Stimulated activated CD4-positive, alpha-beta T cell treated with anti-CD3 and anti-CD28 coated beads, Interleukin-15, amount 100 ng/mL, for 1 hour (primary cell): ENCODE measurements at places on chromosomes 2 and 18.

DNA sequence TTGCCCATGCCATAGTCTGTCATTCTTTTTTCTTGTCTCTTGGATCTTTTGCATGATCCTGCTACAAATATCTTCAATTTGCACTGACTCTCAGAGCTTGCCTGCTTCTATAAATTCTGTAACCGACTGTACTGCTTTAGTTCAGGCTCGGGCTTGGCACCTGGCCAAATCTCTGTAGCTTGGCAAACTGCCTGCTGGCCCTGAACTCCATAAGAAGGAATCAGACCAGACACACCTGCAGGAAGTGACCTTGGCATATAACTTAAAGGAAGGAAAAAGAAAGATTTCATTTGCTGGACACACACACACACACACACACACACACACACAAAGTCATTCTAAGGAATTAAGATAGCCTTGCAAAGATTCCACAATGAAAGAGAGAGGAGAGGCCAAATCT, 291.2 kb upstream of the DDX18 start:
- DNase-seq = no peak

GRCh38 chr2:62801814-62802523, 96.5 kb downstream of the EHBP1 start:
- DNase-seq = no peak

DNA sequence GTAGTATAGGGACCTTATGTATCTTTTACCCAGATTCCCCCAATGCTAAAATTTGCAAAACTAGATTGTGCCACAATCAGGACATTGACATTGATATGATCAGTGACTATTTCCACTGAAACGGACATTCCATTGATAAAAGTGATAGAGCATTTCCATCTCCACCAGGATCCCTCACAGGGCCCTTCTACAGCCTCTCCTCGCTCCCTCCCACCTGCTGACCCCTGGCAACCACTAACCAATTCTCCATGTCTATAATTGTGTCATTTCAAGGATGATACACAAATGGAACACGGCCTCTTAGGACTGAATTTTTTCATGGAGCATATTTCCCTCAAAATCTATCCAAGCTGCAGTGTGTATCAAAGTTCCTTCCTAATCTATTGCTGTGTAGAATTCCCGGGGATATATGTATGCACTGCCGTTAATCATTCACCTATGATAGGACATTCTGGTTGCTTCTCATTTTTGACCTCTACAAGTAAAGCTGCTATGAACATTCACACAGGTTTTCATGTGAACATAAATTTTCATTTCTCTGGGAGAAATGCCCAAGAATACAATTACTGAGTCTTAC, 67.3 kb downstream of the UXS1 start:
- DNase-seq = no peak

DNA sequence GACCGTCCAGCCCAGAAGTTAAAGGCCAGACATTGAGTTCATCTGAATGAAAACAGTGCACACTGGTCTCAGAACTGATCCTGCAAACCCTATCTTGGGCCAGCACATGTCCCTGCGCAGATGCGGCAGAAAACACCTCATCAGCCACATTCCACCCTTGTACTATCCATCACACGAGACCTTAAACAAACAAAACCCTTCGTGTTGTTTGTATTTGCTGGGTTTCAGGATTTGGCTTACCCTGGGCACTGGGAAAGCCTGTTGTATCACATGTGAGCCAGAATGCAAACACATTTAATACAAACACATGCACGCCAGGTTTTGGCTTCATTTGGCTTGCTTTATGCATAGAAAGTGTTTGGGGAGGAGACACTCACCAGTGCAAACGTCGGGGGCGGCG, 12.5 kb downstream of the WIPF1 start:
- no peak for DNase-seq

- no peak for DNase-seq
These were observed 762.2 kb downstream of the SUCLG1 start for GRCh38 chr2:83696838-83697237.

DNA sequence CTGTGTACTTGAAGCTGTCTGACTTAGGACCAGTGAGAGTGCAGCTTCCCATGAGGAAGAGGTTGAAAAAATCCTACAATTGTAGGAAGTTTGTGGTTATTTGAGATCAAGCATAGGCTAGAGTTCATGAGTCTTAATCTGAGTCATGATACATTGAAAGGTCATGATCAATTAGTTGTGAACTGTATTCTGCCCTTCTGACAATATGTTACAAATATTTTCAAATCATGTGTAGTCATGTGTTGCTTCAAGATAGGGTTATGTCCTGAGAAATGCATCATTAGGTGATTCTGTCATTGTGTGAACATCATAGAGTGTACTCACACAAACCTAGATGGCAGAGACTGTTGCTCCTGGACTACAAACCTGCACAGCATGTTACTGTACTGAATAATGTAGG, 68.4 kb upstream of the MFF start:
- DNase-seq = no peak

GRCh38 chr18:51425475-51425874, 228.0 kb upstream of the MEX3C start:
- DNase-seq = no peak

DNA sequence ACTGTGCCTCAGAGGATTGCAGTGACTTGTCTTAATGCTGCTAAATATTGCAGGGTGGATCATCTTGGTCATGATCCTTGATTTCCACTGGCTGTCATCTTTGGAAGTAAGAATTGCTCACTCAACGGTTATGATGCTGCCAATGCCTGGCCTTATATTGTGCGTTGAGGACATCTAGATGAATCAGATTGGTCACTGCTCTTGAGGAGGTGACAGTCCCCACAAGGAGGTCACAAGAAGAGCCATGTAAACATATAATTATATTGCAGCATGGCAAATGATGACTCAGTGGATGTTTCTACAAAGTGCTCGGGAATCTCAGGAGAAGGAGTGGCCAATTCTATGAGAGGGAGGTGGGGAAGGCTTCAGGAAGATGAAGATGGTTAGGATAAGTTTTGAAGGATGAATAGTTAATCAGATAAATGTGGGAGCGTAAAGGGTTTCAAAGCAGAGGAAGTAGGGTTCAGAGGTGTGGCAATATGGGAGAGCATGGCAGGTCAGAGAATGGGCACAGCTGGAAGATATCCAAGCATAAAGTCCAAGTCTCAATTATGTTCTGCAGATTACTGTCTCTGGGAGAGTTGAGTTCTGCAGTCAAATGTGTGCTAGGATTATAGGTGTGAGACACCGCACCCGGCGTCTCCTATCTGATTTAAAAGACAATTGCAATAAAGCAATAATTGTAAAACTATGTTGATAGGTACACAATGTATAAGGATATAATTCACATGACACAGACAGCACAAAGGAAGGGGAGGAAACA, 21.3 kb upstream of the TMEM131 start:
- no peak for DNase-seq

- no peak for DNase-seq
These were observed 802.9 kb upstream of the ID2 start for GRCh38 chr2:7878786-7879482.

GRCh38 chr18:63592471-63592870, 5.3 kb downstream of the SERPINB13 start:
- no peak for DNase-seq

DNA sequence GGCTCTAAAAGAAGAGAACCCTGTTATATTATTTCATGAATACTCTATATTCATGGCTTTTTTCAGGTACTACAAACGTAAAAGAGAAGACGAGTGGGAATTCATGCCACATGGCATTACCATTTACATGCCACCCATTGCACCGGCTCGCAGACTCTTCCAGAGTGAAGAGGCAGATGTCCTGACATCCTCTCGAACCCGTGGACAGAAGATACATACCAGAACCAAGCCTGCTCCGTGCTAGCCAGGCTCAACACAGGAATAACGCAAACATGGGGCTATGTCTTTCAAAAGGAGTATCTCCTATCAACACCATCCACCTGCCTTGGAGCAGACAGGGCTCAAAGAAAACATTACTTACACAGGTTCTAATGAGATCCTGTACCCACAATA, 168.8 kb downstream of the THADA start:
- DNase-seq = no peak

DNA sequence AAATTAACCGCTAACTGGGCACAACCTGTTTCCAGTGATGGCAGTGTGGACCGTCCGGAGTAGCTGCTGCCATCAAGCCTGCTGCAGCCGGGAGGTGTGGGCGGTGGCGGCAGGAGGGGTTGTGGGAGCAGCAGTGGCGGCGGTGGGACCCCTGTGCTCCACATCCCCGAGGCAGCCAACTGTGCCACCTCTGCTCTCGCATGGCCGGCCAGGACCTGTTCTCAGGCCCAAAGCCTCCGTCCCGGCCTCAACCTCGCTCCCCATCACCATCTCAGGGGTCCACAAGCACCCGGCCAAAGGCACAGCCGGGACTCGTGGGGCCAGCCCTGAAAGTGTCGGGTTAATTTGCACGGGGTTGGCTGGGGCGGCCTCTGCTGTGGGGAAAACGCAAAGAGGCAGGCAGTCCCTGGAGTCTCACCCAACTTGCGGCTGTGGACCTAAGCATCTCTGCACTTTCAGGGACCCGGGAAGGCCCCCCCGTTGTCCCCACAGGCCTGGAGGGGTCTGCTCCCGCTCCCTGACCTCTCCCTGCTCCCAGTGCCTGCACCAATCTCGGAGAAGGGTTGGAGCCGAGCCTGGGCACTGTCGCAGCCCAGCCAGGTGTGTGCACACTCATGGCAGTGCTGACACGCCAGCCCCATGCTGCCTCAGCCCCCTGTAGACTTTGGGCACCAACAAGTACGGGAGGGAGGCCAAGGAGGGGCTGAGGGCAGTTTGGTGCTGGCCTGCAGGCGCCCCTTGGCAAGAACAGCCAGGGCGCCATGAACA, 44.4 kb upstream of the PEX13 start:
- DNase-seq = no peak

DNA sequence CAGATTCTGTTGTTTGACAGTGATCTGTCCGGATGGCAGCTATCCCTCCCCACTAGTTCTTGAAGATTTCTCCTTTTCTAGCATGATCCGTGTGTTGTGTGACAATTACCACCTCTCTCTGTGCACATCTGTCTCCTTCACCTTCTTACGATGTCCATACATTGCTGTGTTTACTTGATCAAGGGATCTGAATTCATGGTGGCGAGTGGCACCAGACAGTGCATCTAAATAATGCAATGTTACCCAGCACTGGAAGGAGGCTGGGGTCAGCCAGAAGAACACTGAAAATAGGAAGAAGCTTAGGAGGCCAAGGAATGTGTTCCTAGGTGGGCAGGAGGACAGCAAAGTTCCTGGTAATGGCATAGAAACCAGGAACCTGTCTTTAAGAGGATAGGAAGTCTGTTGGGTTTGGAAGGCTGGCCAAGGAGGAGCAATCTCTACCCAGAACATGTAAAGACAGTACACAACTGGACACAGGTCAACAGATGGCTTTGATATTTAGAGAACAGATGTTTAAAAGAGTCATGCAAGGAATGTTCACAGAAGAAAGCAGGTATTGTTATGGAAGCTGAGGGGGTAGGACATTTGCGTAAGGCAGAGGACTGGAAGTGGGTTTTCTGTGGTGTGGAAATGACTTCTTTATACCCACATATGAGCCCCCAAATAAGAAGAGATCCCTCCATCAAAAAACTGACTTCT, 126.4 kb downstream of the HRH4 start:
- DNase-seq = no peak

DNA sequence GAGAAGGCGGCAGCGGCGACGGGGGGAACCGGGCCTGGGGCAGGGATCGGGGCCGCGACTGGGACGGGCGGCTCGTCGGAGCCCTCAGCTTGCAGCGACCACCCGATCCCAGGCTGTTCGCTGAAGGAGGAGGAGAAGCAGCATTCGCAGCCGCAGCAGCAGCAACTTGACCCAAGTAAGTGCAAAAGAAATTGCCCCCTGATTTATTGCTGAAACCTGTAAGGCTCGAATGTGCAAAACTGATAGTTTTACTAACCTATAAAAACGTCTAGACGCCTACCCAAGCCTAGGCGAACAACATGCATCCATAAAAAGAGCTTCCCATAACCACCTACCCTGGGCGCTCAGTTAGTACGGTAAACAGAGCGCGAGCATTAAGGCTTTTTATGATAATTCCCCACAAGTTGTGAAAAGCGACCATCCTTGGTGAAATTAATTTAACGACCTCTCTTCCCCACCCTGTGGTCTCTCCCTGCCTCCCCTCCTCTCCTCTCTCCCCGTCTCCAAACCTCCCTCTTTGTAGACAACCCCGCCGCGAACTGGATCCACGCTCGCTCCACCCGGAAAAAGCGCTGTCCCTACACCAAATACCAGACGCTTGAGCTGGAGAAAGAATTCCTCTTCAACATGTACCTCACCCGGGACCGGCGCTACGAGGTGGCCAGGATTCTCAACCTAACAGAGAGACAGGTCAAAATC, 1.0 kb downstream of the HOXD9 start:
- no peak for DNase-seq

DNA sequence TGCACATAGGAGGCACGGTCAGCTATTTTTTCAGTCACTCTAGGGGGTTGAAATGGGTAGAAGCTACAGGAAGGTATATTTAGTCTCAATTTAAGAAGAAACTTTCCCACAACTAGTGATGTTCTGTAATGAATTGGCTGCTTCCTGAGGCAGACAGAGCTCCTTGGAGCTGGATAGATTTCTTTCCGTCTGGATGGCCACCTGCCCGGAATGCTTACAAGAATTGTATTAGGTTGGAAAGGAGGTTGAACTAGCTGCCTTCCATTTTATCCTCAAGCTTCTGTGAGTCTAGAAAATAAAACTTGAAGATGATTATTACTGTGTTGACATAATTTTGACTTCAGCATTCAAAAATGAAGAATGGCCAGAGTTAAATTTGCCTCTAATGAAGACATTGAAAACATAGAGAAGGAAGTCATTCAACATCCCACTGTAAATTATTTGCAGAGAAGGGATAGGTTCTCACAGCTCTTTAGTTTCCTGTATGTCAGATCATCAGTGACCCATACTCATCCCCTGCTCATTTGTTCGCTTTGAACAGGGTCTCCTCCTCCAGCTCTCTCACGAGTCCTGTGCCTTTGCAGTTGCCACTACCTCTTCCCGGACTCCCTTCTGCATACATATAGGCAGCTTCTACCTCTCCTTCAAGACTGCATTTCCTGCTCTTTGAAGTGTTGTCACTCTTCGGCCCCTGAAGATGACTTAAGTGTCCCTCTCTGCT, 88.8 kb downstream of the CRIM1 start:
- no peak for DNase-seq

GRCh38 chr18:79487183-79487800, 91.6 kb downstream of the NFATC1 start:
- DNase-seq = no peak

DNA sequence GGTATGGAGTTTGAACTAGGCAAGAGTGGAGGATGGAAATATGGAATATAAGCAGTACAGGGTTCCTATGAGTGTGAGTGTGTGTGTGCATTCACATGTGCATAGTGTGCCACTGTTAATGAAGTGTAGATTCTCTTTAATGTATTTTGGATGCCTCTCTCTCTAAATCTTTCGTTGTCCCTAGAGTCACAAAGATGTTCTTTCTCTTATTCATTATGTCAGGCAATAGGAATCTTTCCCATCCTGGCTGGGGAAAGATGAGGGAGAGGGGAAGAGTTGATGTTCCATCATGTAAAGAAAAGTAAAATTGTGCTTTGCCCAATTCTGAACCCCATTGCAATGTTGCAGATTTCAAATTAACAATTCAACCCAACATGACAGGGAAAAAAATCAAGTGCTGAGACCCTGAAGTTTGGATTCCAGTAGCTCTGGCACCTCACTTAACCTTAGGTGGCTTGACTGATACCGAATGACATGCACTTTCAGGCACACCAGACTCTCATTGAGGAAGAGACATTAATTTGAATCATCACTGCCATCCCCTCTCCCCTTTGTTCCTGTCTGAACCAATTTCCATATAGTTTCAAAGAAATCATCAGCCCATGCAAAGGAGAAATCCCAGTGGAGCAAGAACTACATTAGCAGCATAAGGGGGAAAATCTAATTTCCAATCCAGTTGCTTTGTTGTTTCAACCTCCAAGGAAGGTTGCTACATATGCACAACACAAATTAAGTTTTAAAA, 28.0 kb downstream of the KLF7 start:
- no peak for DNase-seq

GRCh38 chr2:85168942-85169341, 35.8 kb downstream of the TCF7L1 start:
- no peak for DNase-seq
